ENCODE measurements at places on chromosomes 1 and 21. TPM values are rescaled to one million over a fixed set of nuclear protein-coding genes. Genes with fewer than 3 reads are reported as not detected.

Gene PDZK1
- polyA plus RNA-seq, result 1.3 TPM

Gene PHLDA3
- polyA plus RNA-seq, result 14.0 TPM

Gene CFHR3
- 1.3 TPM for polyA plus RNA-seq

Gene ARHGAP30
- polyA plus RNA-seq, result 4.7 TPM

DNA sequence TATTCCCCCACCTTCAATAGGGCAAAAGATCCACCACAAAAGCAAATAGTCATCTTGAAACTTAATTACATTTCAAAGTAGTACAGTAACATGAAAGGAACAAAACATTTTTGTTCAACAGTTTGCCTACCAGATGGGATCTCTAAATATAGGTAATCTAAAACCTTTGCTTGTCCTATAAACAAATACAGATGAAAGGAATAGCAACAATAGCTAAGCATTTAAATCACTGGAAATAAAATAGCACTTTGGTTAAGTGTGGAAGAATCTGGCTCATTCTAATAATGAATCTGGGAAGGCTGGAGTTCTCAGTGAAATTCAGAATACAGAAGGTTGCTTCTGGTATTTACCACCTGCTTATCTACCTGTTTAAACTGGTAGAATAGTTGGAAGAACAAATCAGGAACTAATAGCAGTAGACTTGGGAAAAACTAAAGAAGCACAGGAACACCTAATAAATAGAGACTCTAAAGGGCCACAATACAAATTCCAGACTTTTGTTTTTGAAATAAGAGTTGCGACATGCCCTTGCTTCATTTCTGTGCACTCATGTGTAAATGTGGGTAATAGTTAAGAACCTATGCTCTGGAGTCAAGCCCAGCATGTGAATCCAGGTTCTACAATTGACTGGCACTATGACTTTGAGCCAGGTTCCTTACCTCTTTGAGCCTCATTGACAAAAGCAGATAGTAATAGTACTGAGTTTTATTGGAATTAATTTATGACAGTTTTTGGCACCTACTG is 2.3 kb upstream of the LYPLAL1 start:
- DNase-seq, result no peak

DNA sequence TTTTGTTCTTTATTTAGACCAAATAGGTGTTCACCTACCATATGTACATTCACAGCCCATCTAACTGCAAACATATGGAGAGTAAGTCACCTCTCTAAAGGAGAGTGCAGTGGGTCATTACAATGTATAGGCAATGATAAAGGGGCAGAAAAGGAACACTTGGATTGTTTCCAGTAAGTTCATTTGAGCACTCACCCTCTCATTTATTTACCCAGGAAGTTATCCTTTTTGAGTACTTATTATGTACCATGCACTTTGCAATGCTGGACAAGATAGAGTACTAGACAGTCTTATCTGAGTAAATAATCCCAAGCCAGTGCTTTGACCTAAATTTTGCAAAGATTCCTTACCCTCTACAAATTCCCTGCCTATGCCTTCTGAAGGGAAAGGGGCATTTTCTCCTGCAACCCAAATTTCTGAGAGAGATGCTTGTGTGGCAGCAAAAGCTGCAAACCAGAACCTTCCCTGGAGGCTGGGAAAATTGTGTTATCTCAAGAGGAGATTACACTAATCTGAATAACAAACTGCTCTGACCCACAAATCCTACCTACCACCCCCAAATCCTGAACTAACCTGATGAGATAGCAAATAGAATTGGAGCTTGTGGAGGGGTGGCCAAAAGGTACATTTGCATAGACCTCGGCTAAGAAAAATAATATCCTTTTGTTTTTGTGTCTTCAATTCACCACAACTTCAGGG is 18.6 kb upstream of the RGS8 start:
- DNase-seq, result no peak

DNA sequence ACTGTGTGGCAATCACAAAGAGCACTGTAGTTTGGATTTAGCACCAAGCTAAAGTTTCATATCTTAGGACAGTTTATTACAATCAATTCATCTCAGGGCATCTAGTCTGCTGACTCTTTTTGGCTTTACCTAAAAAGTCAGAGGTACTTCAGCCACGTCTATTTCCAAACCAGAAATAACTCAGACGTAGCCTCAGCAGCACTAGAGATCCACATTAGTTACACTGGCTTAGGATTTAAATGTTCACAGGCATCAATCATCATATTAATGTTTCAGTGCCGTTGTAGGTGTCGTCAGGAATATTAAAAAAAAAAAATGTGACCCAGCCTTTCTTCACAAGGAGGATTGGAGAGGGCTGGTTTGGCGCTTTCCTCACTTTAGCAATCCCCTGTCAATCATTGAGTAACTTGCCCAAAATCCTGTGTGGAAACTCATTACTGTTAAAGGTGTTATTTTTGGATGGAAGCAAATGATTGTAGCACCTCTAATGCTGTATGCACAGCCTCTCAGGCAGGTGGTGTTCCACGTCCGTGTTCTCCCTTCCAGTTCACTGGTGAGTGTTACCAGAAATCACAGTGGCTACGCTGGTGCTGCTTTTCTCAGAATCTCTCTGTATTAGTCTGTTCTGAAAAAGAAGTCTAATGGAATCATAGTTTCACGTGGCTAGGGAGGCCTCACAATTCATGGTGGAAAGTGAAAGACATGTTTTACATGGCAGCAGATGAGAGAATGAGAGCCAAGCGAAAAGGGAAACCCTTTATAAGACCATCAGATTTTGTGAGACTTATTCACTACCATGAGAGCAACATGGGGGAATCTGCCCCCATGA is 45.4 kb downstream of the NEK7 start:
- DNase-seq, result no peak

DNA sequence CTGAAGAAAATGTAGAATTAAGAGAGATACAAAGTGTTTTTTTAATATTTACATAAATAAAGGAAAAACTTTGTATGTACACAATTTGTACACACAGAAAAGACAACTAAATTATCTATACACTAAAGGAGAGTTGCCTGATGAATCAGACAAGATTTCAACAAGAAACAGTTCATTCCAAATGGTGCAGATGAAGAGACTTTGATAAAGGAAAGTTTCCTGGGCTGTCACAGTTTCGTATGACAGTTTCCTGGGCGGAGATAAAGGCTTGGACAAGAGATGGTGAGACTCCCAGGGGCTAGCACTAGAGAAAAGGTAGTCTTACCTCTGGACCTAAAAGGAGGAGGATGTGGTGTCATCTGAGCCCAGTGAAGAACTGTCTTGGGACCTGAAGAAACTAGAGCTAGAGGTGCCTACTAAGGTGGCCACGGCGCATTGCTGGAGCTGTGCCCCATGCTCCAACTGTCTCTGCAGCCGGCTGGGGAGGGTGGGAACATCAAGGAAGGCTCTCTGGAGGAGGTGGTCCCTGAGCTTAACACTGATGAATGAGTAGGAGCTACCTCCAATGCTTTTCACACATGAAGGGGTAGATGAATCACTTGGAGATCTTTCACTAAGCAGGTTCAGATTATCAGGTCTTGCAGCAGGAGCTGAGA is 32.2 kb downstream of the ETS2 start:
- DNase-seq, result no peak

GRCh38 chr1:44776730-44777068 is 1.4 kb downstream of the RPS8 start:
- no peak for DNase-seq

All from right lung (tissue), 10 donors.